ENCODE measurements at places on chromosomes 4 and X. TPM values are rescaled to one million over a fixed set of nuclear protein-coding genes. Genes with fewer than 3 reads are reported as not detected.

DNA sequence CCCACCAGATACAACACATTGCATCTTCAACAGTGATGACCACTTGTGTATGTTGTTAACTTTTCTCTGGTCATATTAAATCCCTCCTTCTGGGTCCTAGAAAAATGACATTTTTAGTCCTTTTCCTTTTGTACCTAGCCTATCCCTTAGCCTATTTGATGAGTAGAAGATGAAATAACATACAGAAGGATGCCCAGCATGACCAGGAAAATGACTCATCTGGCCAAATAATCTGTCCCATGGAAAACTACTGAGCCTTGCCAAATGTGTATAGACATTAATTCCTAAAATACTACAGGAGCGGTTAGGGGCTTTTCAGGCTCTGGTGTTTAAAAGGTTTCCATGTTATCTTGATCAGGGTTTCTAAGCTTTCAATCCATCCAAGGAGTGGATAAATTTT lies 129.0 kb upstream of the KCNIP4 start:
- no peak for DNase-seq

DNA sequence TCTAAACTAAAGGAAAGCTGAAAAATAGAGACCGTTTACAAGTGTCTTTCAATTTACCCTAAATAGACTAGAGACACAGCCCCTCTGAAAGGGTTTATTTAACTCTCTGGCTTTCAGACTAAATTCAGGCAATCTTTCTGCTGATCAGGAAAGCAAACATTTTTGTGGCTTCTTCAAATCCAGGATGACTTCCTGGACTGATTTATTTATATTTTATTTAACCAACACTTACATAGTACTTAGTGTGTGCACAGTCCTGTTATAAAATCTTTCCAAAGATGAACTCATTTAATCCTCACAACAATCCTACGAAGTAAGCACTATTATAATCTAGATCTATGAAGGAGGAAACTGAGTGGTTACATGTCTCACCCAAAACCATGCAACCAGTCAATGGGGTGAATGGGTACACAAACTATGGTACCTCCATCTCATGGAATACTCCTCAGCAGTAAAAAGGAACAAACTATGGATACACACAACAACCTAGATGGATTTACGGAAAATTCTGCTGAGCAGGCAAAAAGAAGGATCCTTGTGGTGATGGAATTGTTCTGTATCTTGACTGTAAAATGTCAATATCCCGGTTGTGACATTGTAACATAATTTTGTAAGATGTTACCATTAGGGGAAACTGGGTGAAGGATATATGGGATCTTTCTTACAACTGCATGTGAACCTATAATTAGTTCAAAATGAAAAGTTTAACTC lies 64.1 kb upstream of the MAMLD1 start:
- no peak for DNase-seq

DNA sequence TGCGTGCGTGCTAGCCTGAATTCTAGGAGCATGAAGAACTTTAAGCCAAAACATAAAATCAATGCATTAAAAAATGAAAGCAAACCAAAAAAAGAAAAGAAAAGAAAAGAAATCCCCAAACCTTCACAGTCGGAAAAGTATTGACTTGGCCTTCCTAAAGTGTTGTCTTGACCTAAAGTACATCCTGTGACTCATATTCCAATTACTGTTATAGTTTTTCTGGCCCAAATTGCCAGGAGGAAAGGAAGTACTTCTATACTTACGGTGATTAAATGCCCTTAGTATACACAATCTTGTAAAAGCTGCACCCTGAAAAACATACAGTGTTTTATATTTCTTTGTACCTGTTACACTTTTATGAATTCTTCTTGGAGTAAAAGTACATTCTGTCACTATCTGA lies 512.8 kb downstream of the ANKRD50 start:
- DNase-seq = no peak

DNA sequence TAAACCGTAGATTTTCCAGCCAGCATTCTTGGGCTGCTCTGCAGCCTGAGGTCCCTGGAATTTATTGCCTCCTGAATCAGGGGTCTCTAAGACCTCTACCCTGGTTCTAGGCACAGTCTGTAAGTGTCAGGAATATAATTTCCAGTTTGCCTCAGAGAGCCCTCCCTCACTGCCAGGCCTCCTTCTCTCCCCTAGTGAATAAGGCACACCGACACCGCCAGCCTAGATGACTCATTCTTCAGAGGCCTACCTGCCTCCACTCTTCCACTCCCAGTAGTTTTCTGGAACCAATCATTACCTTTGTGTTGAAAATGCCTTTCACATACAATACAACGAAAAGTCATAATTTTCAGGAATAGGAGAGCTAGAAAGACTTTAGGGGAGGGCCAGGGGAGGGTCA lies 50.3 kb upstream of the ARHGEF9 start:
- no peak for DNase-seq

- DNase-seq = no peak
These were observed 209.8 kb downstream of the MGST2 start for GRCh38 chr4:139875411-139875825.

- no peak for DNase-seq
These were observed 29.5 kb upstream of the RAB39B start for GRCh38 chrX:155293771-155294170.

DNA sequence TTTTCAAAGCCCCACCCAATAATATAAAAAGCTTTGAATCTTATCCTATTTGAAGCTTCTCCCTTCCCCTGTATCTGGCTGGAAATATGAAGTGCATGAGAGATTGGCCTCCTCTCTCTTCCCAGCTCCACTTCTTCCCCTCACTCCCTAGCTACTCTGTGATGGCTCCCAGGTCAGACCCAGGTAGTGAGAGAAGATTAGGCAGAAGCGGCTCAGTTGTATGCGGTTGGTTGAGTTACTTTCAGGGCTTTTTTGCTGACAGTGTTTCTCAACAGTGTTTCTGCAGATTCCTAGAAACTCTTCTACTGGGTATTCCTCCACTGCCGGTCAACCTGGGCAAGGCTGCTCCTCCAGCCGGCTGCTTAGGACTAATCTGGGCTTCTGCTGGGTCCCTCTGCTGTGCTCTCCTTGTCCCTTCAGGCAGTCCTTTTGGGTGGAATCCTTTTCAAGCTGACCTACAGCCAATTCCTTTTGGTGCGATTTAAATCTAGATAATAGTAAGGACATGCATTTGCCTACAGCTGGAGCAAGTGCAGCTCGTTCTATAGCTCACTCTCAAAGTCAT lies 87.4 kb upstream of the SLC7A11 start:
- DNase-seq = no peak

- DNase-seq = no peak
These were observed 75.6 kb downstream of the CPE start for GRCh38 chr4:165454426-165454825.

GRCh38 chrX:109845996-109846395 lies 112.9 kb upstream of the ACSL4 start:
- no peak for DNase-seq

GRCh38 chr4:54585321-54586000 lies 72.3 kb upstream of the KIT start:
- peak; percentile 60 for DNase-seq

- no peak for DNase-seq
These were observed at the start of gene PHOX2B for GRCh38 chr4:41748571-41749475. Gene PHOX2B (minus strand): TSS chr4:41748725. CDS start chr4:41748610, 115 bp downstream.

- no peak for DNase-seq
These were observed 25.8 kb upstream of the VEGFC start for GRCh38 chr4:176818531-176818930.

DNA sequence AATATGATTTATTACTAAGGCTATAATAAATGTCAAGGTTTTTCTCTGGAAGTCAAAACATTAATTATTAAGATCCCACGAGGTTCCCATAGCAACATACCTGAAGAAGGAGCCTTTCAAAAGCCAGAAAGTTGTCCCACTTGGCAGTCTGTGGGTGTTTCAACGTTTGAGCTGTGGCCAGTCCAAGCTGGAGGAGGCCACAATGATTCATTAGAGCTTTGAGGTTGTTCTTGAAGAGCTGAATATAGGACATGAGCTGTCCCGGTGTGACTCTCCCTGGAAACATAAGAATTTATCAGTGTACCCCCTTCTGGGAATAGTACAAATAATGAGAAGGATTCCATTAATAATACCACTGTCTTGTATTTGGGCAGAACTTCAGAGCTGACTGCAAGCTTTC lies 92.1 kb downstream of the SCFD2 start:
- no peak for DNase-seq

- DNase-seq = no peak
These were observed 18.2 kb downstream of the HOPX start for GRCh38 chr4:56662782-56663468.

GRCh38 chr4:174763454-174764104 lies 65.5 kb downstream of the GLRA3 start:
- no peak for DNase-seq

DNA sequence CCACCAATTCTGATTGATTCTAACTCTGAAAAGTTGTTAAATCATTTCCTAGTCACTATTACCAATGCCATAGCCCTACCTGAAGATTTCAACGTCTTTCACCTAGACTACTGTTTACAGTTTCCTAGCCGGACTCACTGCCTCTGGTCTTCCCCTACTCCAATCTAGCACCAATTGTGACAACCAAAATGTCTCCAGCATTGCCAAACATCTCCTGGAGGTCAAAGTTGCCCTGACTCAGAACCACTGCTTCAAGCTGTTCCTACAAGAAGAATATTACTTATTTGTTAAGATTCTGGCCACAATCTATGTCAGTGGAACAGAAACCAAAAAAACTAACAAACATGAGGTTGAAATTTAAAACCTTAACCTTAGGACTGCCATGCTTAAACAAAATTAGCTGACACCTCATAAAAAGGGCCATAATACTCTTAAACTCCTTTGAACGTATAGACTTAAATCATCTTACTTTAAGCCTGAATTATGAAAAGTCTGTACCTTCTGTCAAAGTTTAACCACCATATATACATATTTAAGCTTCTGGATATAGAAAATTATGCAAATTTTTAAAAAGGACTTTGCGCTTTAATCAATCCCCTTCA lies 2.1 kb downstream of the PDS5A start:
- no peak for DNase-seq

- no peak for DNase-seq
These were observed 42.9 kb upstream of the DDX60 start for GRCh38 chr4:168361365-168362024.

GRCh38 chr4:7808752-7809151 lies 130.9 kb downstream of the AFAP1 start:
- no peak for DNase-seq

- no peak for DNase-seq
These were observed 137.7 kb downstream of the ARX start for GRCh38 chrX:24877854-24878650.

- no peak for DNase-seq
These were observed 127.0 kb upstream of the ETNPPL start for GRCh38 chr4:108889696-108890483.

DNA sequence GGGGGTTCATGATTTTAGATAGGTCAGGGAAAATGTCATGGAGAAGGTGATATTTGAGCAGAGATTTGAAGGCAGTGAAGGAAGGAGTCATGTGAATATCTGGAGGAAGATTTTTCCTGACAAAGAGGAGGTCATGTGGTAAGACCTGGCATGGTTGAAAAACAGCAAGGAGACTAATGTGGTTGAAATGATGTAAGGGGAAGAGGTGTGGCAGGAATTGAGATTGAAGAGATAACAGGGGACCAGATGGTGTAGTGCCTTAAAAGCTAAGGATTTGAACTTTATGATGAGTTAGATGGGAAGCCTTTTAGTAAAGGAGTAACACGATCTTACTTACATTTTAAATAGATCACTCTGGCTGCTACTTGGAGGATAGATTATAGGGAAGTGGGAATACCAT lies 210.9 kb downstream of the RTL9 start:
- DNase-seq = no peak

- DNase-seq = no peak
These were observed 62.0 kb downstream of the ZNF827 start for GRCh38 chr4:145876531-145877180.

DNA sequence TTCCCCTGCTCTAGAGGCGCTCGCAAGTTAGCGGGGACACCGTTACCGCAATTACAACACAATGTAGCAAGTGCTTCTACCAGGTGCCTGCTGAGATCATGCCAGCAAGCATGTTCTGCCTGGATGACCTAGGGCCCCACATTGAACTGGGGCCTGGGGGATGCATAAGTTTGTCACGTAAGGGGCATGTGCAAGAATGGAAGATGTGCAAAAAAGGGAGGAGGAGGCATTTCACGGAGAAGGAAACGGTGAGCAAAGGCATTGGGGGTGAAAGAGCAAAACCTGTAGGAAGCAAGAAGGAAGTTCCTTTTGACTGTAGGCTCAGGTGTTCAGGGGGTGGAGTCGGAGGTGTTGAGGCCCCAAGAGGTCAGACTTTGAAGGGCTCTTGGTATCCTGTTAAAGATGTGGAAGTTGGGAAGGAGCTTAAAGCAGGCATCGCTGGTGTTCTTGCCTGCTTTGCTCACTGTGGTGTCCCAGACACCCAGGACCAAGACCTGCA lies 602 bp upstream of the SCARB2 start:
- peak; percentile 16 for DNase-seq

DNA sequence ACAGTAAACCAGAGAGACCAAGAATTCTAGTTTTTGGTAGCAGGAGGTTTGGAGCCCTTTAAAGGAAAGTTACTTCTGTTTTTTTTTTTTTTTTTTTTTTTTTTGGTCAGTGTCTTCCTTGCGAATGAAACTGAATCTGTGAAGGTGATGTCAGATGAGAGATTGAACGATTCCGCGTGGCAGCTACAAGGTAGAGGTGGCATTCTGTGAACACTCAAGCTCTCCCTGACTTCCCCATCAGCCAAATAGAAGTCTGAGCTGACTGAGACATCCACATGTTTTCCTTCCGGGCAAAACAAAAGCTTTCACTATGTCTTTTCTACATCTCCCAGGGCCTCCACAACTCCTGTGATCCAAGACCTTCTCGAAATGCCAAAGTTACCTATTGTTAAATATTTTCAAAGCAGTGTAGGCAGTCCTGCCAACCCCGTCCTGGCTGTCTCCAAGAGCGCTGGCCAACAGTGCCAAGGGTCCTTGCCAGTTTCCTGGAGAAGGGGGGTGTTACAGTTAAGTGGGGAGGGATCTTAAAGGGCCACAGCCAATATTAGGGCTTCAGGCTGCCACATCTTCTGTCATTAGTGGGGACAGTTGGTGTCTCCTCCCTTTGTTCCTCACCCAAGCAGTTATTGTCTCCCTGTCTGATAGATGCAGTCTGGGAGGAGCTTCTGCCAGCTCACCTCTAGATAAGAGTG lies 102.9 kb upstream of the SLC34A2 start:
- no peak for DNase-seq

LAMP2 gene
- 41.8 TPM for total RNA-seq

CXCL8 gene
- 3.3 TPM for total RNA-seq

ADAM29 gene
- total RNA-seq = not detected

TMPRSS11A gene
- not detected for total RNA-seq

NXF2 gene
- total RNA-seq = 0.31 TPM

PTTG2 gene
- total RNA-seq = not detected

DCHS2 gene
- 6.9 TPM for total RNA-seq

MAGED4 gene
- total RNA-seq = not detected

TCEAL2 gene
- total RNA-seq = not detected
